ENCODE measurements at places on chromosomes 6 and 20.

GRCh38 chr6:2945153-2945452 is 26.3 kb downstream of the SERPINB6 start:
- no peak for DNase-seq

- no peak for DNase-seq
Measured at GRCh38 chr20:41306061-41306727, 11.3 kb downstream of the ZHX3 start.

DNA sequence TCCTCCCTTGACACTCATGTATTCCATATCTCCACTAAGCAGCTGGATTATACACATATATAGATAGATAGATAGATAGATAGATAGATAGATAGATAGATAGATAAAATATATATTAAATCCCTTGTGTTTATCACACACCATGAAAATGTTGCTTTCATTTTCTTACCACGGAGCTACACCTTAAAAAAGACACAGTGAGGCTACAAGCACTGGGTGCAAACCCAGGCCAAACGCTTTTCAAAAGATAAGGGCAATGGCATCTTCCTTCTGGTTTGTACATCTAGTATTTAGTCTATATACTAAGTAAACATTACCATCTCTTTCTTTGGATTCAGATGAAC is 377.1 kb downstream of the ESR1 start:
- DNase-seq: no peak

DNA sequence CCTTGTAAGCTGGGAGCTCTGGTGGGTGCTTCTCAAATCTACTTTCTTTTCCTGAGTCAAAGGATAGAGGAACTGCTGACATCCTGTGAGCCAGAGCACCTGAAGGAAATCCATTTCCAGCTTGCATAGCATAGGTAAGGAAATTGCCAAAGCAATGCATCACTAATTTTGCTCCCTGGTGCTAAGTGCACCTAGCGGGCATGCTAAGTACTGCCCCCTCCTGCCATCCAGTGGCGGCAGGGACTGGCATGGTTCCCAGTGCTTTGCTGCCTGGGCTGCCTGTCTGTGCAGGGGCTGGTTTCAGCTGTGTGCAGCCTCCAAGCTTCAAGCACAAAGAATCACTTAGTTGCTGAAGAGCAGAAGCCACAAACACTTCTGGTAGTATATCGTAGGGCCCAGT is 63.9 kb downstream of the FARS2 start:
- DNase-seq: peak; percentile 16

DNA sequence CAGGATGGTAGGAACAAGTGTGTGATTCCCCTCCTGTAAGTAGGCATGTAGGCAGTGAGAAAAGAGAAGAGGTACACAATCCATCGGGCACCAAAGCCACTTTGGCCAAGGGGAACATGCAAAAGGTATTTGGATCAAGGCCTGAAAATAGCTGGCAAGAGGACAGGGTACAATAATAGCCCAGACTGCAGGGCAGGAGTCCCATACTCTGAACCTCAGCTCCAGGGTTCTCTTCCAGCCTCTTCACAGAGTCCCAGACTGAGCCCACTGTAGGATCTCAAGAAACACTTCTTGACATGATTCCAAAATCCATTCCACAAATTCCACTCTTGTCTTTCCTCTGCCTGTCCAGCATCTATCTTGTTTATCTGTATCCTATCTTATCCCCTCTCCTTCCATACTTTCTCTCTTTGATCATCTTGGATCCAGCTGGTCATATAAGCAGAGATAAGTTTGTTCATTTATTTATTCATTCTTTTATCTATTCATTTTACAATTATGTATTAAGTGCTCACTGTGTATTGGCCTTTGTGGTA is 19.7 kb downstream of the ACSS2 start:
- DNase-seq: no peak

DNA sequence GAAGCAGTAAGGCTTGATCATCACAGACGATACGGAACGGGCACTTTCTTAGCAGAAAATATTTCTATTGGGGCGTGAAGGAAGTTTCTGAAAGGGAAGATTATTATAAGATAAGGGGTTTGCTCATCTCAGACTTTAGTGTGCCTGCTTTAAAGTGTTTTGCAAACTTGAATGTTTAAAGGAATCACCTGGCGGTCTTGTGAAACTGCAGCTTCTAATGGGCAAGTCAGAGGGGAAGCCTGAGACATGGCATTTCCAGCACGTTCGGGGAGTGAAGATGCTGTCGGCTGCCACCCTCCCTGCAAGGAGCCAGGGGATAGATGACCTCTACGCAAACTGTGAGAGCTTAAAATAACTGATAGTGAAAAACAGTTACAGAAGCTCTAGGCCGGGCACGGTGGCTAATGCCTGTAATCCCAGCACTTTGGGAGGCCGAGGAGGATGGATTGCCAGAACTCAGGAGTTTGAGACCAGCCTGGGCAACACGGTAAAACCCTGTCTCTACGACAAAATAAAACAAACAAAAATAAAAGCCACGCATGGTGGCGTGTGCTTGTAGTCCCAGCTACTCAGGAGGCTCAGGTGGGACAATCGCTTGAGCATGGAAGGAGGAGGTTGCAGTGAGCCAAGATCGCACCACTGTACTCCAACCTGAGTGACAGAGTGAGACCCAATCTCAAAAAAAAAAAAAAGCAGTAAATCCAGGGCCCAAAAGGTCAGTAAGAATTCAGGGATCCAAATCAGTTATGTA is 2.3 kb upstream of the KIF16B start:
- no peak for DNase-seq

DNA sequence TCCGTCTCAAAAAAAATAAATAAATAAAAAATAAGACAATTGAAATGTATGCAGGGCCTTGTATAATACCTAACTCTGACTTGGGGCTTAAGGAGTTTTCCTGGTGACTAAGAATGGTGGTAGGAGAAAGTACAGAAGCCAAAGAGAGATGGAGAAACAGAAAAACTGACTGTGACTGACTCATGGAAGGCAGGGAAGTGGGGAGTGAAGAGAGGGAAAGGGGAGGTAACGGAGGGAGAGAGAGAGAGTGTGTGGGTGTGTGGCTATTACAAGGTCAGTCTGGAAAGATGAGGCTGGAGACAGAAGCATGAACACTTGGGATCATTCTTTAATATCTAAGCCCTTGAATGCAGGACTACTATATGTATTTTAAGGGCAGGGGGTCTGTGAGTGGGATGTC is 38.5 kb downstream of the SNRNP48 start:
- DNase-seq: no peak

- no peak for DNase-seq
Measured at GRCh38 chr6:165626711-165627110, 36.3 kb downstream of the PDE10A start.

GRCh38 chr20:40634891-40635290 is 54.1 kb downstream of the MAFB start:
- DNase-seq: no peak

- DNase-seq: no peak
Measured at GRCh38 chr6:56683882-56684281, 41.2 kb upstream of the DST start.

GRCh38 chr20:48558906-48559305 is 268.9 kb downstream of the PREX1 start:
- DNase-seq: no peak
